ENCODE measurements at places on chromosomes 7 and 10.

DNA sequence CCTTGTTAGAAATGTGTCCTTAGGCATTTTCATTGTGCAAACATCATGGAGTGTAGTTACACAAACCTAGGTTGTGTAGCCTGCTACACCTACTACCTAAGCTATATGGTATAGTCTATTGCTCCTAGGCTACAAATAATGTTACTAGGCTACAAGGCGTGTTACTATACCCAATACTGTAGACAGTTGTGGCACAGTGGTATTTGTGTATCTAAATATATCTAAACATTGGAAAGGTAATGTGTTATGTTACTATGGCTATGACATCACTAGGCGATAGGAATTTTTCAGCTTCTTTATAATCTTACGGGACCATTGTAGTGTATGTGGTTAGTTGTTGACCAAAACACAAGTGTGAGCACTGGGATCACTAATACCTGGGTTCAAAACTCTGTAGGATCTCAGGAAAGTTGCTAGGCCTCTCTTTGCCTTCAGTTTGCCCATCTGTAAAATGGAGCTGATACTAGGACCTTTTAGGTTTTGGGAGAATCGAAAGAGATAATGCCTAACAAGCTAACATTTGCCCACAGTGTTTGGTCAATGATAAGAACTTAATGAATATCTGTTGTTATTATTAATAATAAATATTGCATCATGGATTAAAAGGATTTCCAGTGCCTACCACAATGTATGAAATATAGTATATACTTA lies 2.7 kb downstream of the BICC1 start:
- DNase-seq: no peak

DNA sequence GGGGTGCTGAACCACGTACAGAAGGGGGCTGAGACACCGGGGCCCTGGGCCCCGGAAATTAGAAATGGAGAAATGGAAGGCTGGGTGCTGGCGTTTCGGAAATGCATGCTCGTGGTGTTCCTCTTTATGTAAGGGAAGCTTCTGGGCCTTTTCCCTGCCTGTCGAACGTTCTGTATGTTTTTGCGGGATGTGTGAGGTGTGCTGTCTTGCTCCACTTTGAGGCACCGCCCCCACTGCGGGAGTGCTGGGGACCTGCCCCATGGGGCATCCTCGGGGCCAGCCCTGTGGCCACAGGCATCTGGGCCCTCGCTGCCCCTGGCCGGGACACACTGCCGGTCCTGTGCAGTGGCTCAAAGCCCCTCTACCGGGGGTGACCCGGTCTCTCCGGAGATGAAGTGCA lies 1.7 kb upstream of the VENTX start:
- no peak for DNase-seq

- DNase-seq: no peak
Measured at GRCh38 chr7:415646-416525, 103.8 kb downstream of the PDGFA start.

DNA sequence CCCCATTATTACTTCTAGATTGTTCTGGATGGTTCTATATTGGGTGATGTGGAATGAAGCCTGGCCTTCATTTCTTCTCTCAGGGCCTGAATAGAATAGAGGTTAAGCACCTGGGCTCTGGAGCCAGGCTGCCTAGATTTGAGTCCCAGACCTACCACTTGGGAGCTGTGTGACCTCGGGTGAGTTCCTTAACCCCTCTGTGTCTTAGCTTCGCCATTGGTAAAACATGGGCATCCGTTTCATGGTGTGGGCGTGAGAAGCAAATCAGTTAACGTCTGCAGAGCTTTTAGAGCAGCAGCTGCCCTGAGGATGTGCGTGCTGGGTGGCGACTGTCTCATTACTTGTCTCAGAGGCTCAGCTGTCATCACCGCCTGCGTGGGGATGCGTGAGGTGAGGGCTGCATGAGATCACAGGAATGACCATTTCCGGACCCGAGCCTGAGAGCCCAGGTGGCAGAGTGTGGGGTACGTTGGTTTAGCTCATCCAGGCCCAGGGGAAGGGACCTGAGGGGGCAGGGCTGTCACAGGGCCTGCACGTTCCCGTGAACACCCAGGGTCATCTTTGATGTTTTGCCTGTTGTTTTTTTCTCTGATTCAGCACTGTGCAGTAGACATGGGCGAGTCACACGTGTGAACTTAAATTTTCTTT lies 9.7 kb downstream of the AGAP3 start:
- no peak for DNase-seq

DNA sequence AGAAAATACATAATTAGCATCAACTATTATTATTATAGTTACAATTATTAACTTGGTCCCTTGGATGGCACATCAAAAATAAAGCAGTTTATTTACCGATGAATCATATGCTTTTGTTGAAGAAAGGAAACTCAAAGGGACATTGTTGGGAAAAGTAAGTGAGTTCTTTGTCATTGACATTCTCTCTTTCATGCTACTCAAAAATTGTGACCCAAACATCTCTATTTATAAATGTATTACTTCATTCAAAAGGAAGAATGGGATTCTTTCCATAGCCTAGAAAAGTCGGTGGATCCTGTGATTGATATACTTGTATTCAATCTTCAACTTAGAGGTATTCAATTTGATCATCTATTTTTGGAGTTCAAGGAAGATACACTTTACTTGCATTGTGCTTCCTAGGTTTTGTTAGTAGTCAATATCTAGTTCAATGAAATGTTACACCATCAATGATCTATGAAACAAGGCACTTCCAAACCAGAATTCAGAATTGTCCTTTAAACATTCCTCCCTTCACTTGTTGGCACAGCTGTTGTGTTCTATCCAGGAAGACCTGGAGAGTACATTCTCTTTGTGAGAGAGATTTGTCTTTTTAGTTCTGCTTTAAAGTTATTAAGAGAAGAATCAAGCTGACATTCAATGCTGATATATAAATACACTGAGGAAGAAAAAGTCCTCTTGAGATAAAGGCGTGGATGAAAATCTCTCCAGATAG lies 235.2 kb downstream of the TMEM26 start:
- no peak for DNase-seq

DNA sequence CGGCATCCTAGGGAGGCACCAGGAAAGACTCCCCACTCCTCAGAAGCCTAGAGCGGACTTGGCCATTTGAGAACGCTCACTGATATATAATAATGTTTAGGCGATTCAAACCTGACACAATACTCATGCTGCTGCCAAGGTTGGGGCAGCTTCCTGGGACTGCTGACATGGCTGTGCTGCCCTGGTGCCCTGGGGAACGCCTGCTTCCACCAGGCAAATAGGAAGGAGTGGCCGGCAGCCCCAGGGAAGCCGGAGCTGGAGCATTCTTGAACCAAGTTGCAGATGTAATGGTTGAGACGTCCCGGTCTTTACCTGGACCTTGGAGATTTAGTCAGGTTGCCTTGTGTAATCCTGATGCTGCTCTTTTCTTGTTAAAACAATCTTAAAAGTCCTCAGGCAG lies 8.8 kb downstream of the GDF10 start:
- no peak for DNase-seq

DNA sequence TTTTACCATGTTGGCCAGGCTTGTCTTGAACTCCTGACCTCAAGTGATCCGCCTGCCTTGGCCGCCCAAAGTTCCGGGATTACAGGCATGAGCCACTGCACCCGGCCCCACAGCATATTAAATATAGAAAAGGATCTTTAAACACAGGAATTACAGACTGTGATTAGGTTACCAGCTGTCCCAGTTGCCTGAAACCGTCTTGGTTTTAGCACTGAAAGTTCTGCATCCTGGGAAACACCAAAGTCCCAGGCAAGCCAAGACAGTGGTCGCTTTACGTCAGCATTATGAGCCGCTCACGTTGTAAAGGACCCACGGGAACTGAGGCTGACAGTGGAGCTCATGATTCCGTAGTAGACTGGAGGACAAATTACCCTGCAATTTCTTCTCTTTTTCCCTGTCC lies 69.0 kb upstream of the FAM180A start:
- no peak for DNase-seq

- DNase-seq: no peak
Measured at GRCh38 chr10:32445036-32445435, 904 bp upstream of the CCDC7 start.

- no peak for DNase-seq
Measured at GRCh38 chr10:6892864-6893263, 312.8 kb upstream of the PRKCQ start.

DNA sequence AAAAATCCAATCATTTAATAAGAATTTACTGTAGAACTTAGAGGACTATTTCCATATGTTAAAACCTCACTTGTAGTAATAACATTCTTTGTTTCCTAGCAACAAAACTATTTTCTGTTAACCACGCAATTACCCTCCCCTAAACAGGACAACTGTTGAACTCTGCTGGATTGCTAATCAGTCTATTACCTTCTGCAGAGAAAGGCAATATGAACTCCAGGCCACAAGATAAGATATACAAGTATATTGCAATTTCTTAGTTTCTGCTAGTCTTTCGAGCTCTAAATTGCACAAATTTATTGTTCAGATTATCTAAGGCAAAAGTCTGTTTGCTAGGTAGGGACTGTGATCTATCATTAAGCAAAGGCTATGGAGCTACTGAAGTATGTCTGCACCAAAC lies 920.1 kb upstream of the LRRN3 start:
- DNase-seq: no peak

DNA sequence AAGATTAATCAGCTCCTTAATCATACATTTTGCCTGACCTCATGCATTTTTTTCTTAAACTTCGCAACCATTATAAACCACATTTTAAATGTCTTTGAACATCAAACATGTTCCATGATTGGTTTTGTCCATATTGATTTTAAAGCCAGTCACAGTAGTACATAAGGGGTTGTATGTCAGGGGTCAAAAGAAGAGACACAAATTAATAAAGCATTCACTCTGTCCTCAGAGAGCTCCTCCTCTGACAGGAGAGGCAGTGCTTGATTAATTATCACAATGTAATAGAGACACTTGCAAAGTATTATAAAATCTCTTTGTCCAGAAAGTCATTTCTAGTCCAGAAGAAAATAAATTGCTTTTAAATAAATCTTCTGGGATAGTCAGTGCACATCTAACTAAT lies 195.5 kb downstream of the MAGI2 start:
- DNase-seq: no peak

DNA sequence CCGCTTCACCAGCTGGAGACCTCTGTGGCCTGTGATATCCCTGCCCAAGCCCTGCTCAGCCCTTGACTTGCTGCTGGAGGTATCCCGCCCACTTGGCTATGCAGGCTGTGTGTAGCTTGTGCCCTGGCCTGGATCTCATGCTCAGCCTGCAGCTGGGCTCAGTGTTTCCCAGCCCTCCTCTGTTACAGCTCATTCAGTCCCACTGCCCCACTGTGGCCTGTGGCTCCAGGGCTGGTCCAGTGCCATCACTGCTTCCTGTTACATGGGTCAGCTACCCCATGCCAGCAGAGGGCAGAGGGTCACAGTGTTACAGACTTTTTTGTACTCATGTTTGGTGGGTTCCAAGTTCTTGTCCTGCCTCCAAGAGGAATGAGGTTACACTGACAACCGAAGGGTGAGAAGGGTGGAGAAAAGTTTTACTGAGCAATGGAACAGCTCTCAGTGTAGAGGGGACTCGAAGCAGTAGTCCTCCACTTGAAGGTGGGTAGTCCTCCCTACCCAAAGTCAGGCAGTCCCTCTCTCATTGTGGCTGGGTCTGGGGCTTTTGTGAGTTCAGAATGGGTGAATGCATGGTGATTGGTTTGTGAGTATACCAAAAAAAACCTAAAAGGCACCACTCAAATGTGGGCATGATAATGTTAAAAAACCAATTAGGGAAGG lies 100.4 kb downstream of the ANKRD7 start:
- DNase-seq: no peak

GRCh38 chr7:73358590-73359275 lies 30.8 kb downstream of the FKBP6 start:
- DNase-seq: no peak

DNA sequence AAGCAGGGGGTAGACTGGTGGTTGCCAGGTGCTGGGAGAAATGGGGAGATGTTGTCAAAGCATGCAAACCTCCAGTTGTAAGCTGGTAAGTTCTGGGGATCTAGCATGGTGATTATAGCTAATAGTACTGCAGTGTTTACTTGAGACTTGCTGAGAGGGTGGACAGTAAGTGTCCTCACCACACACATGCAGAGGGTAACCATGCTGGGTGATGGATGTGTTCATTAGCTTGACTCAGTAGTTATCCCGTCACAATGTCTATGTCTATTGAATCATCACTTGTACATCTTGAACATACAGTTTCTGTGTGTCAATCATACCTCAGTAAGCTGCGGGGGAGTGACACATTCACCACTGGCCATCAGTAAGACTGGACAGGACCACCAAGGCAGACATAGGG lies 42.1 kb downstream of the GSDME start:
- DNase-seq: no peak

DNA sequence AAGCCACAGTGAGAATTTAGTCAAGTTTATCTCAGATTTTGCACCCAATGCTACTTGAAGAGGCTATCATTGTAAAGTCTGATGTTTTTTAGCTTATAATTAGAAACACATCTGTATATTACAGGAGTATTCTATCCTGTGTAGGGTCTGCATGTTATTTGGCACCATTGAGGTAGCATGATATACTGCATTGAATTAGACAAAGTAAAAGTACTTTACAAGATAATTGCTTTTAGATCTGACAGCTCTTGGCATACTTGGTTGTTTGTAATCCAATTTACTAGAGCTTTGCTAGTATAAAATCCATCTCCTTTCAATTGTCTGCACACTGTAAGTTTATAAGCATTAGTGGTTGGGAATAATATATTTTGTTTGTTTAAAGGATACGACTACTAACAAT lies 714.3 kb downstream of the ANKRD7 start:
- no peak for DNase-seq

DNA sequence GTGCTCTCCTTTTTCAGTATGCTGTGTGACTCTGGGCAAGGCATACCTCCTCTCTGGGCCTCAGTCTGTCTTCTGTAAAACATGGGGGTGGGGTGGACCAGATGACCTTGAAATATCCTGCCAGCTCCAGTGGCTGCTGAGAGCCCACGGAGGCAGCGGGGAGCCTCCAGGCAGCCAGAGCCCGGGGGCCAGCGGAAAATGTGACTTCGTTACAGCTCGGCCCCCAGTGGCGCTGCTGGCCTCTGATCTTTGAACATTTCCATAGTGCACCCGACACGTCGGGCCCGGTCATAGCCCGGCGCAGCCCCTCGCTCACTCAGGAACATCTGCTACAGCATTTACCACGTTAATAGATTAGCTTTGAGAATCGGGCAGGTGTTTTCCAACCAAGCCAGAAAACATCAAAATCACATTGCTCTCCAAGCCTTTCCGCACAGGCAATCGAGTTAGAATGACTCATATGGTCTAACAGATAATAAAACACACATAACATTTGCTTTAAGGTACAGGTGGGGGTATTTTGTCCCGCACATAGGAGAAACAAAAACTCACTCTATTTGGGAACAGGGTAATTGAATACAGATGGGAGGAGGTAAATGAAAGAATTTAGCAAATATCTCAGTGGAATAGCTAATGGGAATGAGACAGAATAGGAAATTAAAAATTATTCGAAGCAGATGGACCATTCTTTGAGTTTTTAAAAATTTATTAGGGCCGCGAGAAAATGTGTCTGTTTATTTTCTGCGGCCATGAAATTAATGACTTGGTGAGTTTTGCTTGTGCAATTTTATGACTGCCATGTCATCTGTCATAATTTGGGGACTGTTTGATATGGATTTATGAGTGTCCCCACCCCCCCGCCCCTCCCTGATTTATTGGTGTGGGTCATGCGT lies 26.3 kb upstream of the COMTD1 start:
- no peak for DNase-seq

All from CD4-positive, alpha-beta T cell treated with Interleukin-17A for 1 hour (primary cell).